Stimulated activated CD8-positive, alpha-beta memory T cell treated with anti-CD3 and anti-CD28 coated beads, Interleukin-4, amount 100 ng/mL, for 4 hours (primary cell): ENCODE measurements at places on chromosomes 13 and 19.

GRCh38 chr13:55577082-55577846, 1563.5 kb upstream of the PRR20A start:
- no peak for DNase-seq

DNA sequence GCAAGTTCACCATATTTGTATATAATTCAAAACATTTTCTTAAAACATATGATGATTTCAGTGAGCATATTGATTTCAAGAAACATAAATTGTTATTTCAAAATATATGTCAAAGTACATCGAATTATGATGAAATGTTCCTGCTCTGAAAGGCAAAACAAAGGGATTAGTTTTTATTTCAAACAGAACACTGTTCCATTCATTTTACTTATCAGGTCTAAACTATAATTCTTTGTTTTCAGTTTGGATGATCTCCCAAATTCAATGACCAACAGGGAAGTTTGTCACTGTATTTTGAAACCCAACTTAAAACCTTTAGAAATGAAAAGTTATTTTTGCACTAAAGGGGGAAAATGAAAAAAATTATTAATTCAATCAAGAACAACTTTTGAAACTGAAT, 610.2 kb downstream of the SLITRK1 start:
- DNase-seq = no peak

DNA sequence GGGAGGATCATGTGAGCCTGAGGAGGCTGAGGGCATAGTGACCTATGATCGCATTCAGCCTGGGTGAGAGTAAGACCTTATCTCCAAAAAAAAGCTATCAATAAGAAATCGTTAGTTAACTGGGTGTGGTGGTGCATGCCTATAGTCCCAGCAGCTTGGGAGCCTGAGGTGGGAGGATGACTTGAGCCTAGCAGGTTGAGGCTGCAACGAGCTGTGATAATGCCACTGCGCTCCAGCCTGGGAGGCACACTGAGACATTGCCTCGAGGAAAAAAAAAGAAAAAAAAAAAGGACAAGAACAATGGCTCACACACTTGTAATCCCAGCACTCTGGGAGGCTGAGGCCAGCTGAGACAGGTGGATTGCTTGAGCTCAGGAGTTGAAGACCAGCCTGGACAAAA, 16.2 kb downstream of the PSPC1 start:
- no peak for DNase-seq

- DNase-seq = no peak
Observed at GRCh38 chr13:77703408-77703807, 5.9 kb downstream of the SLAIN1 start.

DNA sequence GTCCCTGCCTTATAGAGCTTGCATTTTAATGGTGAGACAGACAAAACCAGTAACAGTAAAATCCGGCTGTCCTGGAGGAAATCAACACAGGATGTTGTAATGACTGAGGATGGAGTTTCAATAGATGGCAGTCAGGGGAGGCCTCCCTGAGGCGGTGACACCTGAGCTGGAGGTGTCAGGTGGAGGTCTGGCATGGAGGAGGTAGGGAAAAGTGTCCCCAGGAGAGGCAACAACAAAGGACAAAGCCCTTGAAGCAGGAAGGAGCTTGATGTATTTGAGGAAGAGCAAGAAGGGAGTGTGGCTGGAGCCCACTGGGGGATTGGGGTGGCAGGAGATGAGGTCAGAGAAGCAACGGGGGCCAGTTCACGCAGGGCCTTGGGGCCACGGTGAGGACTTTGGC, 7.8 kb downstream of the GRIN2D start:
- no peak for DNase-seq

DNA sequence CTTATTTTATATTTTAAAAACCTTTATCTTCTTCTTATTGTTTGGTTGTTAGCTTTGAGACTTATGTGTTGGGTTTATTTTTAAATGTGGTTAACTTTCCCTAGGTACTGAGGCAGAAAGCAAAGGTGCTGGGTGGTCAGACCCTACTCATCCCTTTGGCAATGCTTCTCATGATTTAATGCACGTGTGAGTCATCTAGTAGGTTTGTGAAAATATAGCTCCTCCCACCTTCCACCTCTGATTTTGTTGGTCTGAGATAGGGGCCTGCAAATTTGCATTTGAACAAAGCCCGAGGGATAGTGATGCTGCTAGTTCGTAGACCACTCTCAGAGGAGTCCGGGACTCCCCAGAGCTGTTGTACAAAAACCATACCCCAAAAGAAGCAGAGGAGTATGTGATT, 771.3 kb upstream of the ARGLU1 start:
- DNase-seq = no peak

DNA sequence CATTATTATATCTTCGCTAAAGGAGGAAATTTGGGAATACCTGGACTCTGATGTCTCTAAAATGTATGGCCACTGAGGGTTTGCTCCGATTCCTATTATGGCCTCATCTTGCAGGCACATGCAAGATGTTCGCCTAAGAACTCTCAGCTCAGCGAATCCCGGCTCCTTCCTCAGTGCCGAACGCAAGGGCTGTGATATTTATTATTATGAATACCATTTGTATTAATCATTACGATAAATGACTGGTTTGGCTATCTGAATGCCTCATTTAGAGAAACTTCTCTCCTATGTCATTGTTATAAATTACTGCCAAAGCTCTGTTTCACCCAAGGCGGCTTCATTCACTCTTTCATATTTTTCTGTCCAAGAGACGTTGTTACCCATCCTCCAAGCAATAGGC, 369.7 kb upstream of the TSHZ3 start:
- no peak for DNase-seq

- no peak for DNase-seq
Observed at GRCh38 chr13:99218545-99218944, 17.9 kb downstream of the UBAC2 start.

DNA sequence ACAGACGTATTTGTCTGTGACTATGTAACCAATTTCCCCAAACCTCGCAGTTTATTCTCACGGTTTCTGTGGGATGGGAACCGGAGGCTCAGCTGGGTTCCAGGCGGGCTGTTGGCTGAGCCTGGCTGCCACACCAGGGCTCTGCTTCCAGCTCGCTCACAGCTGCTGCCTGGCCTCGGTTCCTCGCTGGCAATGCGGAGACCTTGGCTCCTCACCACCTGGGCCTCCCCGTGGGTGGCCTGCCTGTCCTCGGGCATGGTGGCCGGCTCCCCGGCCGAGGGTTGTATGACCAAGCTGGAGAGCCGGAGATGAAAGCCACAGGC, 218.9 kb upstream of the MAB21L1 start:
- DNase-seq = no peak

DNA sequence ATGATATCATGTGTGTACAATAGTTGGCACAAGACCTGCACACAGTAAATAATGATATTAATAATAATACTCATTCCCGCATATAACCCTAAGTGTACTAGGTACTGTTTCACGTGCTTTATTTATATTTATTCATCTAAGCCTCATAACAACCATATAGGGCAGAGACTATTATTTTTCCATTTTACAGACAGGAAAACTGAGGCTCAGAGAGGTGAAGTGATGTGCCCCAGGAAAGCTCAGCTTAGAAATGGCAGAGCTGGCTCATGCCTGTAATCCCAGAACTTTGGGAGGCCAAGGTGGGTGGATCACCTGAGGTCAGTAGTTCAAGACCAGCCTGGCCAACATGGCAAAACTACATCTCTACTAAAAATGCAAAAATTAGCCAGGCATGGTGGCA, 13.6 kb downstream of the ACP7 start:
- no peak for DNase-seq

- DNase-seq = no peak
Observed at GRCh38 chr13:44523146-44524015, 52.7 kb downstream of the TSC22D1 start.

- no peak for DNase-seq
Observed at GRCh38 chr13:108267347-108267746, 2.2 kb upstream of the TNFSF13B start.

GRCh38 chr19:49971991-49972411, 11.0 kb upstream of the SIGLEC11 start:
- DNase-seq = no peak

DNA sequence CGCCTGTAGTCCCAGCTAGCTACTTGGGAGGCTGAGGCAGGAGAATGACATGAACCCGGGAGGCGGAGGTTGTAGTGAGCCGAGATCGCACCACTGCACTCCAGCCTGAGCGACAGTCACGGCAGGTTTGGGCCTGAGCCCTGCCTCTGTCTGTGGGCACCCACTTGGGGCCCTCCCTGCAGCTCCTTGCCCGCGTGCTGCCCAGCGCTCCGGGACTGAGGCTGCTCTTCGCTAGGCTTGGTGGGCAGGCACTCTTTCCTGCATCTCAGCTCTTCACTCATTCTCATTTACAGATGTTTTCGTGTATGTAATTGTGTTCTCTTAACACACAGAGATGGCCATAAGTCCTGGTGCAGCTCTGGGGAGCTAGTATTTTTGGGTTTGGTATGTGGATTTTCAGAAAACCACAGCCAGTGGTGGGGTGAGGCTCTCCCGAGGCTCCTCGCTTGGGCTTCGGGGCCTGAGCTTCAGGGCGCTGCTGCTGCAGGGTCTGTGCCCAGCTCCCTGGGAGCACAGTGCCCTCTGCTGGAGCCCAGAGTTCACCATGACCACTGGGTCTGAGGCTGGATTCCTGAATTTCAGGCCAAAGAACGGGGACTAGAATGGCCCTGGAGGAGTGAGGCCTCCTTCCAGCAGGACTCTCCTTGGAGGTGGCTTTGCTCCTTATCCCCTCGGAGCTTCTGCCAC, 15.2 kb downstream of the UPF1 start:
- DNase-seq = peak; percentile 30

DNA sequence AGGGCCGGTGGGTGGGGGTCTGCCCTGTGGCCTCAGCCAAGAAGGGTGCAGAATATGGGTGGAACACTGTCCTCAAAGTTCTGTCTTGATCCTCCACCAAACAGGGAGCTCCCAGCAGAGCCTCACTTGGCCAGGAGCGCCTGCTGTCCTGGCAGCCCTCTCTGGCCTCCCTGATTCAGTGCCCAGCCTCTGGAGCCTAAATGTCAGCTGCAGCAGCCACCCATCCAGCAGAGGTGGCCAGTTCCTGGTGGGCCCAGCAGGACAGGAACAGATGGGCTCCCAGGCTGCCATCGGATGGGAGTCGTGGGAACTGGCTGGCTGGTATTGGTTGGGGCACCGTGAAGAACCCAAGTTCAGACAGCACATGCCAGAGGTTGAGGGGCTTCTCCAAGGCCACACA, 1.8 kb upstream of the USE1 start:
- DNase-seq = no peak

DNA sequence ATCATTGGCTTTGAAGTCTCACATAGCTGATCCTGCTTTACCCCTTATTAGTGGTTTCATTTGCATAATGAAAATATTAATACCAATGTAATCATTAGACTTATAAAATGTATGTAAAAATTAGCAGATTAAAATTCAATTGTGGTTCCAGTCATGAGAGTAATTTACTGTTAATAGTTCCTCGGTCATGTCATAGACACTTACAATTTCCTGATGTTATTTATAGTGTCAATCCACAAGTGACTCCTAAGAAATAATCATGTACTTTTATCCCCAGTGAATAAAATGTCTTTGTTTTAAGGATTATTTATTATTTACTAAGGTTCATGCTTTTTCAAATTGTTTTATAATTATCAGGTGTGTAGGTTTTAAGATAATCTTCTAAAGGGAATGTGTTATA, 138.5 kb downstream of the PCDH9 start:
- DNase-seq = no peak

DNA sequence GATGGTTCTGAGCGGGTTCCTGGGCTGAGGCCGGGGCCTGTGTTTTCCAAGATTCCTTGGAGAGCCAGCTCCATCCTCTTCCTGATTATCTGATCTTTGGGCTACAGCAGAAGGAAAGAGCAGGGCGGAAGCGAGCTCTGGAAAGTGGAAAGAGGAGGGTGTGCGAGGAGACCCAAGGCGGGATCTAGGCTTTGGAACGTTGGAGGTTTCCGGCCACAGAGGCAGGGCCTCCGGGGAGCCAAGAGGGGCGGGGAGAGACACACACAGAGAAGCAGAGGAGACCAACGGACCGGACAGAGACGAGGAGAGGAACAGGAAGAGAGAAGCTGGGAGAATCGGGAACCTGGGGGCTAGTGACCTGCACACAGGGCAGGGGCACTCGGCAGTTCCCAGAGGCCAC, at the start of gene CLEC11A:
Gene CLEC11A, plus strand, starts transcription at position 296 of the 400 bp plus-strand sequence. CDS start 162 bp downstream, outside the sequence.
- DNase-seq = no peak

DNA sequence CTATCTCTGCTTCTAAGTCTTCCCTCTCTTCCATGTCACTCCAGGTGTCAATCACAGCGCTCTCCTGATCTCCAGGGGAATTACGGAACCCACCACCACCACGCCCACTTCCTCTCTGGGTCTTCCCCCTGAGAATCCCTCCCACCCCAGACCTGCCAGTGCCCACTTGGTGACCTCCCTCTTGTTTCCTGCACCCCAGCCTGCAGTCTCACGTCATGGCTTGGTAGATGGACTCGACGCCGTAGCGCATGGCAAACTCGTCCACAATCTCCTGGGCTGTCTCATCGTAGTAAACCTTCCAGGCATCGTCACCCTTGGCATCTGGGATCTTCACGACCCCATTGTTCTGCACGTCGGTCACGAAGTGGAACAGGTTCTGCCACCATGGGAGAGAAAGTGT, 47.0 kb downstream of the UNC13A start:
- no peak for DNase-seq

DNA sequence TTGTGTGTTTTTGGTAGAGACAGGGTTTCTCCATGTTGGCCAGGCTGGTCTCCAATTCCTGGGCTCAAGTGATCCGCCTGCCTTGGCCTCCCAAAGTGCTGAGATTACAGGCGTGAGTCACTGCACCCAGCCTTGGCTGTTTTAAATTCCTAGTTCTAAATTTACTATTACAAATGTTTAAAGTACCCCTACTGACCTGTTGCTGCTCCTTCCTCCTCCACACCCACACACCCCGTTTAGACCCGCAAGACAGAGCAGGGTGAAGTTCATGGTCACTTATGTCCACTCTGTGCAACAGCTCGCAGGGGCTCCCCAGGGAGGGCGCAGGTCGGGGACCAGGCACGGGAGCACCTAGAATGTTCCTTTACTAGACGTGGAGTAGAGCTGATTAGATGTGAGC, 28.7 kb downstream of the TMEM161A start:
- no peak for DNase-seq

DNA sequence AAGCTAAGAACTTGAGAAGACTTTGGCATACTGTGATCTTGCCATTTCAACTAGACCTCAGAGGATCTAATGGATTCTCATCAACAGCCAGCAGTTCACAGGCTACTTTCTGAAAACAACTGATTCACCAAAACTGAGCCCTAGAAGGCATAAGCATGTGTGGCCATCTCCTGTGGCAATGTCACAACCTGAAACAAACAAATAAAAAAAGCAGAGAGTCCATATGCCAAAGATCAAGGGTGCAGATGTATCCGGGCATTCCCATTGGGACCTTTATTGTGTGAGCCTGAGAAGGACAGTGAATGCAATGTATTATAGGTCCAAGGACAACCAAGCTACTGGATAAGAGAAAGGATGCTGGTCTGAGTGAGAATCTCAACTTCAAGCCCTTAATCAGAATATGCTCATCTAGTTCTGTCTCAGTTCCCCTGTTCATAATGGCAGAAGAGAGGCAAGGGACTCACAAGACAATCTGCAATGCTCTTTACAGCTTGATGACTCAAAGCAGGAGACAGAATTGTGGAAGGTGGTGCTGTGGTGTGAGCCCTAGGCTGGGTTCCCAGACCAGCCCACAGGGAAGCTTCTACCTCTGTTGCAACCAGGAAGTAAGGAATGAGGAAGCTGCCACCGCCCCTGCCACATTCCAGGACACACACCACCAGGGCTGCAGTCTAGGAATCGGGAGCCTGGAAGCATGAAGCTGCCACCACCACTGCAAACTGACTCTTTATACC, 133.7 kb downstream of the RAP2A start:
- DNase-seq = no peak
